ENCODE measurements at places on chromosomes 2 and 18. TPM values are rescaled to one million over a fixed set of nuclear protein-coding genes. Genes with fewer than 3 reads are reported as not detected.

Gene MPHOSPH10
- 26.4 TPM for total RNA-seq

Gene ANO7
- total RNA-seq: 41.4 TPM

Gene TGFA
- total RNA-seq: 25.8 TPM

Gene TCF23
- 0.05 TPM for total RNA-seq

Gene SKOR2
- total RNA-seq: not detected

DNA sequence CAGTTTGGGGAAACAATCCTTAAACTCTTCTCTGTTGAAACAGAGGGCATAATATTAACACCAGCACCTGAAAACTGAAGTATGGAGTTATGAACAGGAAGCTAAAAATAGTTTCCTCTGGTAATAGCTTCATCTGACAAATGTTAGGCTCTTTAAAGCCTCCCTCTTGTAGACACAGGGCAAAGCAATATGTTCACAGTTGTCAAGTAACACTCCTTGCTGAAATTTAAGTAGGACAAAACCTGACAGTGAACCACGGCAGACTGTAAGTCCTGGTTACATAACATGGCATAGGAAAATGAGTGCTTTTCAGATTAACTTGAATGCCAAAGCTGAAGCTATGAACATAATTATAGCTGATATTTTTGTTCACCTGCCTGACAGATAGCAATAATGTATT lies 172.9 kb downstream of the CMPK2 start:
- no peak overlapping the region for H3K4me3 ChIP-seq
- no peaks in the 10 kb centered on the region for H3K27me3 ChIP-seq
- no peaks in the 10 kb centered on the region for H3K4me1 ChIP-seq
- H3K27ac ChIP-seq: no peak overlapping the region

Measured in colonic mucosa (tissue), 4 donors.